Naive thymus-derived CD4-positive, alpha-beta T cell (primary cell): ENCODE measurements at places on chromosomes 2 and 18. TPM values are rescaled to one million over a fixed set of nuclear protein-coding genes. Genes with fewer than 3 reads are reported as not detected.

BMP10 gene
- total RNA-seq, result not detected

RAD51AP2 gene
- total RNA-seq, result not detected

GPR55 gene
- total RNA-seq, result 1.3 and 1.9 TPM in 2 replicates

ABCG5 gene
- not detected in 2 replicates for total RNA-seq

CACNB4 gene
- 0.42 TPM for total RNA-seq

ANAPC1 gene
- 62.7 TPM for total RNA-seq

PIEZO2 gene
- total RNA-seq, result not detected

RIT2 gene
- not detected for total RNA-seq

LYG1 gene
- total RNA-seq, result 2.2 and 3.1 TPM in 2 replicates

SH3RF3 gene
- 6.1 TPM for total RNA-seq

MTCL1 gene
- 0.17 and 0.43 TPM in 2 replicates for total RNA-seq

ASB18 gene
- not detected for total RNA-seq

KLHL41 gene
- 1.1 TPM for total RNA-seq

AFF3 gene
- 24.1 TPM for total RNA-seq

ANKRD30B gene
- total RNA-seq, result not detected

FSHR gene
- total RNA-seq, result not detected

FBXO15 gene
- total RNA-seq, result 1.3 TPM

GCKR gene
- not detected for total RNA-seq

FTCDNL1 gene
- 3.4 TPM for total RNA-seq

NAT8 gene
- not detected for total RNA-seq

ITGA4 gene
- total RNA-seq, result 199 and 212 TPM in 2 replicates

ITGB6 gene
- not detected for total RNA-seq

RAB27B gene
- 6.4 TPM for total RNA-seq

PROM2 gene
- 0.24 TPM for total RNA-seq

CCDC74B gene
- total RNA-seq, result 0.73 TPM

SLC9A4 gene
- total RNA-seq, result 0.13 TPM

ZAP70 gene
- 382 TPM for total RNA-seq

FAM110C gene
- total RNA-seq, result 0.11 TPM

ACADL gene
- total RNA-seq, result not detected in 2 replicates

CFC1 gene
- total RNA-seq, result not detected

EFR3B gene
- not detected for total RNA-seq

NEB gene
- 0.89 TPM for total RNA-seq

TLX2 gene
- total RNA-seq, result 0.66 TPM

AMER3 gene
- not detected for total RNA-seq

EGR4 gene
- total RNA-seq, result 0.15 and 0.23 TPM in 2 replicates

SGPP2 gene
- total RNA-seq, result 5.8 and 6.1 TPM in 2 replicates

STARD7 gene
- total RNA-seq, result 56.5 TPM

PJVK gene
- total RNA-seq, result 3.1 TPM

CD302 gene
- total RNA-seq, result 0.28 and 0.63 TPM in 2 replicates

CHN1 gene
- total RNA-seq, result 1.4 TPM in 2 replicates

DNAJC5G gene
- total RNA-seq, result not detected in 2 replicates

PXDN gene
- not detected for total RNA-seq

TUBB8B gene
- not detected for total RNA-seq

SCG2 gene
- not detected for total RNA-seq

STEAP3 gene
- 0.16 TPM for total RNA-seq

DTNA gene
- total RNA-seq, result 0.49 TPM

CD8B gene
- 2.0 TPM for total RNA-seq

UNC80 gene
- not detected in 2 replicates for total RNA-seq

GREB1L gene
- total RNA-seq, result not detected

RTN4 gene
- 100 TPM for total RNA-seq

ZRANB3 gene
- total RNA-seq, result 4.8 TPM

TRIM43 gene
- total RNA-seq, result not detected in 2 replicates

NPPC gene
- 0.58 and 1.3 TPM in 2 replicates for total RNA-seq

SERPINE2 gene
- 8.1 TPM for total RNA-seq

C2orf66 gene
- total RNA-seq, result not detected

CNOT11 gene
- total RNA-seq, result 49.0 TPM

ARHGAP15 gene
- total RNA-seq, result 179 TPM
